Anterior cingulate cortex (tissue), 58 donors: ENCODE measurements at places on chromosomes 13 and 19.
A peak's percentile ranks its signal among the peaks of the same experiment; 100 is the strongest.

DNA sequence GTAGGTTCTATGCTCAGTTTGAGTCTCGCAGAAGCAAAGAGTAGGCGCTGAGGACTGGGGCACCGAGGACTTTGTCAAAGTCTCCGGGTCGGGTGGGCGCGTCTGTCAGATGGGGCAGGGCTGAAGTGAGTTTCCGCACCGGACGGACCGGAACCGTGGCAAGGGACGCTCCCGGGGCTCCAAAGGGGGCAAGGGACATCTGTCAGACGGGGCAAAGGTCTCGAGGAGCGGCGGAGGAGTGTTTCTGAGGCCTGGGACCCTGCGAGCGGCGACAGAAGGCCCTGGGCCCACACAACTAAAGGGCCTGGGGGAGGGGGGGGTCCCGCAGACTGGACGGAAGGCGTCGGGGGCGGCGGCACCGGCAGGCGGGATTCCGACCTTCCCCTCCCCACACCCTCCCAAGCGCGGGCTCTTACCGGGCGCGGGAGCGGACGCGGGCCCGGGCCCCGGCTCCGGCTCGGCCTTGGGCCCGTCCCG, 13.3 kb upstream of the AKAP8L start:
- no peak for DNase-seq

GRCh38 chr19:13002166-13002898, 7.1 kb downstream of the NFIX start:
- peak; percentile 95 for DNase-seq

- no peak for DNase-seq
Observed at GRCh38 chr13:27775943-27776342, 16.3 kb upstream of the GSX1 start.

DNA sequence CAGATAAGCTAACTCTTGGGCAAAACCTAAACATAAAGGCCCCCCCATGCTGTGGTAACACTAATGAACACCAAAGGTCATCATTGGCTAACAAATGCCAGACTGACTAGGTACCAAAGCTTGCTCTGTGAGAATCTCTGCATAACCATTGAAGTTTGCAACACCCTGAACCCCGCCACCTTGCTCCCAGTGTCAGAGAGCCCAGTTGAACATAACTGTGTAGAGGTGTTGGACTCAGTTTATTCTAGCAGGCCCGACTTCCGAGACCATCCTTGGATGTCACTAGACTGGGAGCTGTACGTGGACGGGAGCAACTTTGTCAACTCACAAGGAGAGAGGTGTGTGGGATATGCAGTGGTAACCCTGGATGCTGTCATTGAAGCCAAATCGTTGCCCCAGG, 602.2 kb downstream of the UQCRFS1 start:
- DNase-seq, result no peak

GRCh38 chr19:31641591-31641990, 292.4 kb upstream of the TSHZ3 start:
- DNase-seq, result no peak

- no peak for DNase-seq
Observed at GRCh38 chr19:339262-339887, 5.2 kb downstream of the MIER2 start.

- DNase-seq, result no peak
Observed at GRCh38 chr19:38685666-38686529, 38.4 kb downstream of the ACTN4 start.

GRCh38 chr13:48156466-48156865, 61.6 kb upstream of the MED4 start:
- no peak for DNase-seq
